Stimulated activated CD8-positive, alpha-beta memory T cell treated with anti-CD3 and anti-CD28 coated beads, Interleukin-4, amount 100 ng/mL, for 1 hour (primary cell): ENCODE measurements at places on chromosomes 4 and X.

DNA sequence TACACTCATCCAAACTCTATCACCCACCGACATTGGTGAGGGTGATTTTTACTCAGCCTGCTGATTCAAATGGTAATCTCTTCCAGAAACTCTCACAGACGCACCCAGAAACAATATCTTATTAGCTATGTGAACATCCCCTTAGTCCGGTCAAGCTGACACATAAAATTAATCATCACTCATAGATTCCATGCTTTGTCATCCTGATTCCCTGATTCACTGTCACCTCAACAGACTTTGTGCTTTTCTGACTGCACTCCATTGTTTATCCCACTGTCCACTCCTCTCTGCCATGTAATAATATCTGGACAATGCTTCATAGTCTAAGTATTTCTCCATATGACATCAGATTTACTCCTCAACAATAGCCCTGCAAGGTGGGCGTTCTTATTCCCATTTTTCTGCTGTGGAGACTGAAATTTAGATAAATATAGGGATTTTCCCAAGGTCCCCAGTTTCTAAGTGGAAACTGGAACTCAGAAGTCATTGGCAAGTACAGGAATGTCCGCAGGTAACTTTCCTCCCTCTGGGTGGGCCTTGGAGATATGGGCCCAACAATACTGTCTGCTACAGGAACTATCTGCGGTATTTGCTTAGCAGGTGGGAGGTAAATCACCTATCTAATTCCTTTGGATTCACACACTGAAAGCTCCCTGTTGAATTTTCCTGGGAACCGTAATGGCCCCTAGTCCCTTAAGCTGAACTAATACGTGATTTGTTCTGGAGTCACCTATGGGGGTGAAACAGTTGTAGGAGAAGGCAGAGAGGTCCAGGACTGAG, 228.6 kb upstream of the BCOR start:
- DNase-seq: no peak

- no peak for DNase-seq
Observed at GRCh38 chrX:129787336-129788055, 7.7 kb downstream of the SASH3 start.

- no peak for DNase-seq
Observed at GRCh38 chr4:3827616-3828492, 61.7 kb downstream of the ADRA2C start.

GRCh38 chr4:71290476-71290875, 48.3 kb upstream of the SLC4A4 start:
- DNase-seq: no peak

GRCh38 chrX:29470030-29470429, 745.3 kb upstream of the MAGEB2 start:
- no peak for DNase-seq

GRCh38 chrX:15903186-15903681, 48.6 kb upstream of the AP1S2 start:
- no peak for DNase-seq

DNA sequence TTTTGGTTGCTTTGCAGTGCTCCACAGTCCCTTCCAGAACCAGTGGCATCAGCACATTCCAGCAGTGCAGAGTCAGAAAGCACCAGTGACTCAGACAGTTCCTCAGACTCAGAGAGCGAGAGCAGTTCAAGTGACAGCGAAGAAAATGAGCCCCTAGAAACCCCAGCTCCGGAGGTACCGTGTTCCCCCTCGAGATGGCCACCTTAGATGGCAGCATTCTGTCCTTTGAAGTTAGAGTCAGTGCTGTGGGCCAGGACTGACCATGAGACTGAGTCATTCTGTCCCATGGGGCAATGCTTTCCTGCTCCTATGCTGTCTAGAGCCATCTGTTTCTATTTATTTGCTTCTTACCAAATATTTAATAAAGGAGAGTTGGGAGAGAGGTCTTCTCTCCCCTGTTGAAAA, 112.3 kb downstream of the KLHL8 start:
- no peak for DNase-seq

DNA sequence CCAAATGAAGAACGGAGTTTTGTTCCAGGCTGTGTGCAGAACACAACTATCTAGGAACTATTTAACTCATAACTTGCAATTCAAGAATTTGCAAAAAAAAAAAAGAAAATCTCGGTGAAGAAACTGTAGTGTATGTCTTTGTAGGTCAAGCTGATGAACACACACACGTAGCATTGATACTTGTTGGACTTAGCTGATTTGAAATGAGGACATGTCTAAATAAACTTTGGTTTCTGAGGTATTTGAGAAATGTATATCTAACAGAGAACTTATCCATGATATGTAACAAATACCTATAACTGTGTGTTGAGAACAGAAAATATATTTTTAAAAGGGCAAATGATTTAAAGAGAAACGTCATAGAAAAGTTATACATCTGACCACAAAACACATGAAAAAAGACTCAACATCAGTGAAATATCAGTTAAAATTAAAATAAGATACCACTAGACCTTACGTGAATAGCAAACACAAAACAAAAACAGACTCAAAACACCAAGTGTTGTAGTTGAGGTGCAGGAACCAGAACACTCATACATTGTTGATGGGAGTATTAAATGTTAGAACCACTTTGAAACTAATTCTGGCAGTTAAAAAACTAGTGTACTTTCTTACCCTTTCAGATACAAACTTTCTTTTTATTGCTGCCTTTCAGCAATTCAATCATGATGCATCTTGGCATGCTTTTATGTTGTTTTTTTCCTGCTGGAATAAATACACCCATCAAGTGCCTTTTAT, 1535.8 kb upstream of the PCDH10 start:
- no peak for DNase-seq

DNA sequence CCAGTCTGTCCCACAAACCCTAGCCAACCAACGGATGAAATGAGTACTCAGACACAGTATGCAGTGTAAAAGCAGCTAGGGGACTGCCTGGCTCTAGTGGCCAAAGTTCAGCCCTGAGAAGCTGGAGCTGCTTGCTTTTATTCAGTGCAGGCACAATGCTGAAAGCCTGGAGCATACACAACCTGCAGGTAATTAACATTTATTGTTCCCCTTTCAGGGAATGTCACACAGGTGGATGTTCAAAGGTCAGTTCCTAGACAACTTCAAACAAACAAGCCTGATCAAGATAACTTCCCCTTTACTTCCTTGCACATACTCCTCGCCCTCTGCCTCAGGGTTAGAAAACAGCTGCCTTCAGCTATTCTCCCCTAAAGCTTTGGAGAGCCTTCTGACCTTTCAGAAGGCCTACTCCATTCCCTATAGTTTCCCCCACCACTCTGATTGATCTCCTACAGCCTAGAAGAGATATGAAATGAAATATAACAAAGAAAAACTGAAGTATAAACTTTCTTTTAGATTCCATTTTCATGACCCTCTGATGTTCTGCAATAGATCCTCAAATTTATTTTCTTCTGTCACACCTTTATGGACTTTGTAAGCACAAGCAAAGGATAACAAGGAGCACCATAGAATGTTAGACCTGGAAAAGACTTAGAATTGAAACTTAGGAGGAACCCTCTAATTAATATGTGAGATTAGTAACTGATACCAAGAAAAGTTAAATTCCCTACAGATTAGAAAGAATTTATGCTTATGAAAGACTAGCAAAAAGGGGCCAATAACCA, 6.8 kb upstream of the DCAF8L1 start:
- no peak for DNase-seq

DNA sequence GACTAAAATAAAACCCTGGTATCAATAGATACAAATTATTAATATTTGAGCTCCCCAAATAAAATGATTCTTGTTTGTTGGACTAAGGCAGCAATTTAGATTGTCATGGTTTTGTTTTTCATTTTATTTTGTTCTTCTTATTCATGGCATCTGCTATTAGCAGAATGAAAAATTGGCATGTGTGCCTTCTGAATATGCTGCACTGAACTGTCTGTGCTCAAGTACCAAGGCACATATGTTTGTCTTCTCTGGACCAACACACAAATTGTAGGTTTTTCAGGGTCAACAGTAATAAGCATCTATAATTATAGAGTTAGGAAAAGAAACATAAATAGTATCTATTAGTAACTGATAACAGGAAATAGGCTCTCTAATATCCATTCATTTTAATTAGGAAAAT, 121.1 kb downstream of the BANK1 start:
- no peak for DNase-seq

DNA sequence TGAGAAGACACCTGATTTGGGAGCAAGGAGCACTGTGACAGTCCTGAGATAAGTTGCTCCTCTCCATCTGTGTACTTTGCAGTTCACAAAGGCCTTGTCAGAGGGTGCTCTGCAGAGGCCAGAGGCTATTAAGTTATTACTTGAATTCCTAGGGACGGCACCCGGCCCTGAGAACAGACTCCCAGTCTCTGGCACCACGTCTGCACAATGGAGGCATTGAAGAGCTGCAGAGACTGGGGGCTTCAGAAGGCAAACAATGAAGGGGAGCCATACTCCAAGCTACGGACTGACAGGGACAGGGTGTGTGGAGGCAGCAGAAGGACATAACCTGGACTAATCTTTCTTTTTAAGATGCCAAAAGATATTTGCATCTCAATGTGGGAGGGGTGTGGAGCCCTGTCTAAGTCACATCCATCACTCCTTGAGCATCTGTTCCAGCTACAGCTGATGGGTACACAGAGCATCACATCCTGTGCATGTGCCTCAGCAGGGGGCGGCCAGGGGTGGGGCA, 11.5 kb downstream of the RASGEF1B start:
- no peak for DNase-seq

DNA sequence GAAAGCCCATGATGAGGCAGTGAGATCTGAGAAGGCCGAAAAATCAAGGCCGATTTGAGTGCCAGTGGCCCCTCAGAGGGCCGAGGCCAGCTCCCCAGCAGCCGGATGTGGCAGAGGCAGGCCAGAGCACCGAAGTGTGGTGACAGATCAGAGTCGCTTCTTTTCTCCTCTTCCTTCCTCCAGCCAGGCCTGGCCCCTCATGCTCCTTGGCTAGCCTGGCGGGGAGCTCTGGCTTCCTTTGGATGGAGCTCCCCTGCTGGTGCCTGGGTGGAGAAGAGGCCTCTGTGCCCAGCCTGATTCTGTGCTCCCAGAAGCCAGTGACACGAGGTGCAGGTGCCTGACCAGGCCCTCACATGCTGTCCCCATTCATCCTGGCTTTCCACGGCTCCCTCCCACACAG, 127.2 kb upstream of the PABPC4L start:
- no peak for DNase-seq

GRCh38 chr4:113499166-113499565, 262.4 kb downstream of the CAMK2D start:
- no peak for DNase-seq

DNA sequence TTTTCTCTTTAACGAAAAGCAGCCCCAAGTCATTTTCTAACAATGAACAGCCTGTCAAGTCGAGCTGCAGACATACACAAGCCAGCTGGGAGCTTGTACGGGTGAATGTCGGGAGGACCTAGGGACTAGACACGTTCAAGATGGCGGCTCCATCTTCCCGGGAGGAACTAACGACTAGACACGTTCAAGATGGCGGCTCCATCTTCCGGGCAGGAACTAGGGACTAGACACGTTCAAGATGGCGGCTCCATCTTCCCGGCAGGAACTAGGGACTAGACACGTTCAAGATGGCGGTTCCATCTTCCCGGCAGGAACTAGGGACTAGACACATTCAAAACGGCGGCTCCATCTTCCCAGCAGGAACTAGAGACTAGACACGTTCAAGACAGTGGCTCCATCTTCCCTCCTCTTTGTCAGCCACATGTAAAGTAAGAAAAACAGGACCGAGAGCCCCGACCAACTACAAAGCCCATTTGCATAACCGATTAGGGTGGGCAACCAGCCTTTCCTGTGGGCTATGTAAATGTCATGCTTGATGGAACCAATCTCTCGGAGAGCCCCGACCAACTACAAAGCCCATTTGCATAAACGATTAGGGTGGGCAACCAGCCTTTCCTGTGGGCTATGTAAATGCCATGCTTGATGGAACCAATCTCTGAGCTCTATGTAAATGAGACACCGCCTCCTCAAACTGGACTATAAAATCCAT, 175.5 kb downstream of the DHRSX start:
- DNase-seq: no peak

DNA sequence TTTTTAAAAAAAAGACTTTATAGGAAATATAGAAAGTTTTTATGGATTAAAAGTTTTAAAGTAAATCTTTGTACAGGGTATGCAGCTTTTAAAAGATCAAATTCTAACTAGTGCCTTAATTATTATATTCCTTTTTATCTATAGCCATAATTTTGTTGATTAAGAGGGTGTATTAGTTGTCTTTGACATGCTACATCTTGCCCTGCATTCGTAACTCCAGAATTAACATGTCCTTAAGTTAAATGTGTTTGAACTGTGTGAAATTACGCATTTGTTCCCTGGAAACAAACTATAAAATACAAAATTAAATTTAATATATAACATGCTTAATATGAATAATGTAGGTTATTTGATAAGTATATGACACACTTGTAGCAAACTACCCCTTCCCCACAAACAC, 66.3 kb downstream of the PTPN13 start:
- DNase-seq: no peak

- peak; percentile 1 for DNase-seq
Observed at GRCh38 chrX:107826238-107827029, 768 bp downstream of the MID2 start.

DNA sequence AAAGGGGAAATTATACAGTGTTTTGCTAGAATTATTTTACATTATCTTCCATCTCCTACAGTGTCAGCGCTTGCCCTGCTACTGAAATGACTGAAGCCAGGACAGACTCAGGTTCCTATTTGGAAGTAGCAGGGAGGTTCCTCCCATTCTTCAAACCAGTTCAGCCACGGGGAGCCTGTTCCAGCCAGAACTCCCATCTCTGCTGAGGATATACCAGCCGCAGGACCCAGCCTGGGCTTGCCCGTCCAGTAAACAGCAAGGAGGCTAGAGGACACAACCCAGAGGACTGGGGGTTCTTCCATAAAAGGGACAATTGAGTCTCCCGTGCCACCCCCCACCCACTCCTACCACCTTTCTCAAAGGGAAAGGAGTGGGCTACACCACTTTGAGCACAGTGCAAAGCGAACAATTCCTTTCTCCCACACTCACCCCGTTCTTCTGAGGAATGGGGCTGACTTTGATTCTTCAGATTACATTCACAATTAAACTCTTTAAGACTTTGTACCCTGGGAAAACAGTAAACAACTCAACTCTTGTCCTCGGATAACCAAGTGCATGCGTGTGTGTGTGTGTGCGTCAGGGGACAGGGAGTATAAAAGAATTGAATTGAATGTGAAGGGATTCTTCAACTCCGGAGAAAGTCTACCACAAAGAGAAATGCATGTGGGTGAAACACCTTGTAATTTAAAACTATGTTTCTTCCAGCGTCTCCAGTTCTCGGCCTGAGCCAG, 31.0 kb upstream of the PPARGC1A start:
- no peak for DNase-seq

GRCh38 chrX:77060572-77060971, 386.6 kb upstream of the FGF16 start:
- no peak for DNase-seq

DNA sequence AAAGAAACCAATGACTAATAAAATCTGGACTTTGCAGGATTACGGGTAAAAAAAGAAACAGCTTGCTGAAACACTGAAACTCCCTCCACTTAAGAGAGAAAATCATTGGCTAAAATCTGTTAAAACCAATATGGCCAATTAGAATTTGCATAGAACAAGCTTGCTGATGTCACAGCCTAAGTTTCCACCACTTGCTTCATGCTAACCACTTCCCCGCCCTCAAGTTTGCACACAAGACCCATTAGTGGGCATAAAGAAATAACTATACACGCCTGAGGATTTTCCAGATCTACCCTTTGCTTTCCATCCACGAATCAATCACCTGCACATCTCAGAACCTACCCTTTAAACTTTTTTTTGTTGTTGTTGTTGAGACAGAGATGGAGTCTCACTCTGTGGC, 42.7 kb upstream of the PHEX start:
- no peak for DNase-seq
